Kidney (tissue), 22 donors: ENCODE measurements at places on chromosomes 11 and 22. TPM values are rescaled to one million over a fixed set of nuclear protein-coding genes. Genes with fewer than 3 reads are reported as not detected.

The CEND1 gene
- 0.16 TPM for total RNA-seq

The TRIM49B gene
- total RNA-seq, result not detected

The IFITM2 gene
- 1,111 TPM for total RNA-seq

The RABL2B gene
- total RNA-seq, result 43.5 TPM

The XKR3 gene
- not detected for total RNA-seq

The TMX2 gene
- total RNA-seq, result 86.1 TPM

The DRAP1 gene
- total RNA-seq, result 51.2 TPM

The NAALADL1 gene
- 9.4 TPM for total RNA-seq

The FXYD6 gene
- 62.7 TPM for total RNA-seq

The PLEKHB1 gene
- total RNA-seq, result 21.0 TPM

The MOGAT2 gene
- total RNA-seq, result not detected

DNA sequence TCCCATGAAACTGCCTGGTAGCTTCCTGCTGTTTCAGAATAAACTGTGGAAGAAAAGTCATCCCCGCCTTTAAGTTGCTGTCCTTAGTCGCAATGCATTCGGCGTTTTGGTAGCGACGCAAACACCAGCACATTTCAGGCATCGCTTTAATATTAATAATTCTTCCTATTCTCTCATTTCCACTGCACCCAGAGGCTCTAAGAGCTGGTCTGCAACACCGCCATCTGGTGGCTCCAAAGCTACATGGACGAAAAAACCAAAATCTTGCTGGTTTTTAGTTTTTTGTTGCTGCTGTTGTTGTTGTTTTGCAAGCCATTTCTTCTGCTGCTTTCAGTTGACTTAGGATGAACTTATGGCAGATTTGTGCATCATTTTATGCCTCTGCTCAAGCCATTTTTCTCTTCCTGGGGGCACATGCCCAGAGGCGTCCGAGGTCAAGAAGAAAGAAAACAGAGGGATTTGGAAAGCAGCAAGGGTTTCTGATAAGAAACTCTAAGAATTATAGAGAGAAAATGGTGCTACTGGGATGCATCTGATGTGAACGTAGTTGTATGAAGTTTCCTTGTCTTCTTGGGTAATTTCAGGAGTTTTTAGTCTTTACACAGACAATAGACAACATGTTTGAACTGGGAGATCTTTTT is 345.4 kb upstream of the KIRREL3 start:
- no peaks in the 10 kb centered on the region for H3K27me3 ChIP-seq
- no peak for DNase-seq
- no peak overlapping the region for H3K4me3 ChIP-seq

DNA sequence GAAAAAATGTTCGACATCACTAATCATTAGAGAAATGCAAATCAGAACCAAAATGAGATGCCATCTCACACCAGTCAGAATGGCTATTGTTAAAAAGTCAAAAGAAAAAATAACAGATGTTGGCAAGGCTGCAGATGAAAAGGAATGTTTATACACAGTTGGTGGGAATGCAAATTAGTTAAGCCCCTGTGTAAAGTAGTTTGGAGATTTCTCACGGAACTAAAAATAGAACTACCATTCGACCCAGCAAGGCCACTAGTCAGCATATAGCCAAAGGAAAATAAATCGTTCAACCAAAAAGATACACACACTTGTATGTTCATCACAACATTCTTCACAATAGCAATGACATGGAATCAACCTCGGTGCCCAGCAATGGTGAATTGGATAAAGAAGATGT is 503.2 kb downstream of the OPCML start:
- H3K4me3 ChIP-seq, result no peak overlapping the region
- no peak for DNase-seq
- H3K4me1 ChIP-seq, result no peaks in the 10 kb centered on the region
- H3K36me3 ChIP-seq, result no peaks in the 10 kb centered on the region

- no peak for DNase-seq
- H3K27ac ChIP-seq, result no peak overlapping the region
- no peaks in the 10 kb centered on the region for H3K27me3 ChIP-seq
- no peak overlapping the region for H3K4me3 ChIP-seq
- H3K4me1 ChIP-seq, result no peaks in the 10 kb centered on the region
- no peaks in the 10 kb centered on the region for H3K36me3 ChIP-seq
These were observed 1014.1 kb downstream of the LRRC4C start for GRCh38 chr11:40445391-40445790.

DNA sequence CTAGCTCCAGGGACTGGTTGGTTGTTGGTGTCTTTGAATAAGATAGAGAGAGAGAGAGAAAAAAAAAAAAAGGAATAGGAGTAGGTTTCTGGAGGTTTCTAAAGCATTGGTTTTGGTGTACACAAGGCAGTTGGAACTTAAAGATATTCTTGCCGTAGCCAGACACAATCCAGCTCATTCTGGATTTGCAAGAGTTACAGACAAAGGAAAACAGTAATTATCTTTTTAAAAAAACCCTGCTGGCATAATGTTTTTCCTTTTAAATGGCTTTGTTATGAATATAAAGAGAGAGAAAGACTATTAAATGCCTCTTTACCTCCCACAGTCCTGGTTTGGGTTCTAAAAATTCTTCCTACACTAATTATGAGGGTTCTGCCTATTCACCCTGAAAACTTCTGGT is 120.4 kb upstream of the RAG2 start:
- no peaks in the 10 kb centered on the region for H3K27me3 ChIP-seq
- H3K27ac ChIP-seq, result no peak overlapping the region
- peak; percentile 13 for DNase-seq
- H3K4me3 ChIP-seq, result no peak overlapping the region

DNA sequence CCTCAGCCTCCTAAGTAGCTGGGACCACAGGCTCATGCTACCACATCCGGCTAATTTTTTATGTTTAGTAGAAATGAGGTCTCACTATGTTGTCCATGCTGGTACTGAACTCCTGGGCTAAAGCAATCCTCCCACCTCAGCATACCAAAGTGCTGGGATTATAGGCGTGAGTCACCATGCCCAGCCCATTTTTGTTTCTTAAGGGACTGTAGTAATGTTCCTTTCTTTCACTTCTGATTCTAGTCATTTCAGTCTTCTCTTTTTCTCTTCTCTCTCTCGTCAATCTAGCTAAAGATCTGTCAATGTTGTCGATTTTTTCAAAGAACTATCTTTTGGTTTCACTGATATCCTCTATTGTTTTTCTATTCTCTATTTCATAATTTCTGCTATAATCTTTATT is 111.0 kb upstream of the APOA1 start:
- H3K27me3 ChIP-seq, result no peaks in the 10 kb centered on the region
- H3K27ac ChIP-seq, result no peak overlapping the region
- no peaks in the 10 kb centered on the region for H3K4me1 ChIP-seq
- no peak overlapping the region for H3K4me3 ChIP-seq
- peaks cover 6% of the 10 kb centered on the region for H3K36me3 ChIP-seq

GRCh38 chr11:123098990-123099389 is 37.1 kb upstream of the HSPA8 start:
- no peaks in the 10 kb centered on the region for H3K36me3 ChIP-seq
- no peak for DNase-seq
- H3K27ac ChIP-seq, result no peak overlapping the region
- no peaks in the 10 kb centered on the region for H3K27me3 ChIP-seq
- no peaks in the 10 kb centered on the region for H3K4me1 ChIP-seq
- H3K4me3 ChIP-seq, result no peak overlapping the region

GRCh38 chr22:30922151-30922611 is 46.4 kb downstream of the MORC2 start:
- H3K4me1 ChIP-seq, result no peaks in the 10 kb centered on the region
- no peaks in the 10 kb centered on the region for H3K27me3 ChIP-seq
- peaks cover under 1% of the 10 kb centered on the region for H3K36me3 ChIP-seq
- DNase-seq, result peak; percentile 84
- peak overlapping the region; percentile 42 for H3K4me3 ChIP-seq

- H3K4me3 ChIP-seq, result no peak overlapping the region
- DNase-seq, result peak; percentile 94
- no peaks in the 10 kb centered on the region for H3K36me3 ChIP-seq
- no peak overlapping the region for H3K27ac ChIP-seq
- no peaks in the 10 kb centered on the region for H3K4me1 ChIP-seq
- no peaks in the 10 kb centered on the region for H3K27me3 ChIP-seq
These were observed 118.8 kb upstream of the CADM1 start for GRCh38 chr11:115623021-115623451.

- H3K4me1 ChIP-seq, result peaks cover 9% of the 10 kb centered on the region
- no peak overlapping the region for H3K4me3 ChIP-seq
- H3K27ac ChIP-seq, result no peak overlapping the region
These were observed 101.6 kb downstream of the CCDC81 start for GRCh38 chr11:86476109-86476861.

DNA sequence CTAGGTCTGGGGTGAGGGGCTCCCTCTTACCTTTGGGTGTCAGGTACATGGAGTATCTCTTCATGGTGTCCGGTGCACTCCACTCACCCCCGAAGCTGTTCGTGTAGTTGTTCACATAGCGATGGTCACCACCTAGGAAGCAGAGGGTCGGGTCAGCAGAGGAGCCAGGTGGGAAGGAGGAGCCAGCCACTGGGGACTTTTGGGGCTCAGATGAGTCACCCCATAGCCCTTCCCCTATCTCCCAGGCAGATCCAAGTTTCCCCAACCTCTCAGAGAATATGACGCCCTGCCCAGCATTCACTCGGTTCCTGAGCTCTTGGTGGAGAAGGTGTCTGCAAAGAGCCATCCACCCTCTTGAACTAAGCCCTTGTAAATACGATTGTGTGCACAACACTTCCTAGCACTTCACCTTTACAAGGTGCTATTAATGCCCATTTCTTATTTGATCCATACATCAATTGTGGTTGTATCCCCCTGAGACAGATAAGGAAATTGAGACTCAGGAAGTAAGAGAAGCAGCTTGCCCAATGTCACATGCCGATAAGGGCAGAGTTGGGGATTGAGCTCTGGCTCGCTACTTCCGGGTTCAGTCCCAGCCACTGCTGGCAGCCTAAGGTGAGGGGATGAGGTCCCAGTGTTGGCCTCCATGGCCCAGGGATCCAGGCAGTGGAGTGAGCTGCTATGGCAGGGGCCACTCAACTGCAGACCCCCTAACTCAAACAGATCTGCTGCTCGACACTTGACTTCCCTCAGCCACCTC is 14.8 kb downstream of the TRIM29 start:
- H3K4me3 ChIP-seq, result no peak overlapping the region
- no peak for DNase-seq
- H3K27me3 ChIP-seq, result no peaks in the 10 kb centered on the region
- H3K36me3 ChIP-seq, result no peaks in the 10 kb centered on the region

- H3K4me3 ChIP-seq, result no peak overlapping the region
- H3K27ac ChIP-seq, result no peak overlapping the region
- no peak for DNase-seq
- peaks cover 9% of the 10 kb centered on the region for H3K36me3 ChIP-seq
These were observed 9.8 kb downstream of the PRMT3 start for GRCh38 chr11:20397281-20397680.

GRCh38 chr11:70454197-70454767 is 56.0 kb downstream of the CTTN start:
- H3K27ac ChIP-seq, result no peak overlapping the region
- H3K36me3 ChIP-seq, result no peaks in the 10 kb centered on the region
- H3K27me3 ChIP-seq, result no peaks in the 10 kb centered on the region
- no peak for DNase-seq

- H3K4me3 ChIP-seq, result peak overlapping the region; percentile 72
- peaks cover 2% of the 10 kb centered on the region for H3K4me1 ChIP-seq
- no peak overlapping the region for H3K27ac ChIP-seq
- no peaks in the 10 kb centered on the region for H3K27me3 ChIP-seq
- no peaks in the 10 kb centered on the region for H3K36me3 ChIP-seq
- DNase-seq, result peak; percentile 41
These were observed 607 bp downstream of the DMC1 start for GRCh38 chr22:38569181-38569971.
